ENCODE measurements at places on chromosomes 3 and 15. TPM values are rescaled to one million over a fixed set of nuclear protein-coding genes. Genes with fewer than 3 reads are reported as not detected.

TM4SF1 gene
- total RNA-seq: 366 TPM

CCDC54 gene
- total RNA-seq: not detected

DNA sequence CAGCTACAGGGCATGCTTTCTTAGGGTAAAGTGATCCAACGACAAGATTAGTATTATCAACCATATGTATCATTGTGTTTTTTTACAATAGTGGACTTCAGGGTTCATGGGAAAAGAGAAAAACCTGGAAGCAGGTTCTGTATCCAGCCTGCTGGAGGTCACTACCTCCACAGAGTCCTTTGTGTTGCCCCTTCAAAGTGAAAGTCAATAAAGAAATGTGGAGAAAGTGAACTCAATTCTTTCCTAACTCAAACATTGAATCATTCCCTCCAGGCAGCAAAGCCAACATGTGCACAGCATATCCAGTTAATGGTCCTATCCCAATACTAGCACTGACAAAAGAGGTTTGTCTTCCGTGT, 45.4 kb downstream of the FGF7 start:
- peak; percentile 51 for DNase-seq

PLA2G4D gene
- not detected for total RNA-seq

DNA sequence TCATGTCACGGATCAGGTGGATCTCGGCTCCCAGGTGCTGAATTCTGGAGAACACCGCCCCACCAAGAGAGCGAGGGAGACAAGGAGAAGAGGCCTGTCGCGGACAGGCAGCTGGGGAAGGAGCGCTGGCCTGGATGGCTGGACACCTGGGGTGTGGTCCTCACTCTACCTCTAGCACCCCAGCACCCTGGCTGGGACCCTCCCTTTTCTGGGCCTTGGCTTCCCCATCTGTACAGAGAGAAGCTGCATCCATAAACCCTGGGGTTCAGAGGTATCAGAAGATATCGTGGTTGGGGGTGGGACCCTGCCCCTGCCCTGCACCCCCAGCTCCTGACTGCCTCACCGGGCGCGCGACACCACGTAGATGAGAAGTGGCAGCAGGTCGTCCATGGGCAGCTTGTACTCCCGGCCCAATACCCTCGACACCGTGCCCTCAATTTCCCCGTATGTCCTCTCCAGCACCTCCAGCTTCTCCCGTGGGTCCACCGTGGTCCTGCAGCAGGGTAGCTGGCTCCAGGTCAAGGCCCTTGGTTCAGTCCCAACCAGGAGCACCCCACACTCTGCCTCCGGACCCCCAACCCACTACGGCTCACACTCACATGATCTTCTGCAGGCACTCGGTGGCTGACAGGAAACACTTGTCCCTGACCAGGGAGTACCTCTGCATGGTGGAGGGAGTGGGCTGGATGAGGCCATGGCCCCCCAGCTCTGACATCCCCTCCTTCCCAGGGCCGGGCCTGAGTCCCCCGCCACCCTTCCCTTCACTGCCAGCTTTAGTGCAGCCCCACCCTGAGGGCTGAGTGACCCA, 21.7 kb downstream of the ALS2CL start:
- DNase-seq: no peak

- DNase-seq: no peak
These were observed 115.8 kb upstream of the UBE3A start for GRCh38 chr15:25554640-25555039.

- DNase-seq: peak; percentile 81
These were observed at the start of gene RARB for GRCh38 chr3:25427942-25428788. RARB (plus strand) TSS chr3:25428263; CDS start chr3:25428732, 469 bp downstream.

SUCNR1 gene
- total RNA-seq: not detected

IMPG2 gene
- 0.18 TPM for total RNA-seq

GRCh38 chr15:80480171-80480811, 76.1 kb downstream of the ARNT2 start:
- DNase-seq: no peak

ECE2 gene
- total RNA-seq: not detected

DNA sequence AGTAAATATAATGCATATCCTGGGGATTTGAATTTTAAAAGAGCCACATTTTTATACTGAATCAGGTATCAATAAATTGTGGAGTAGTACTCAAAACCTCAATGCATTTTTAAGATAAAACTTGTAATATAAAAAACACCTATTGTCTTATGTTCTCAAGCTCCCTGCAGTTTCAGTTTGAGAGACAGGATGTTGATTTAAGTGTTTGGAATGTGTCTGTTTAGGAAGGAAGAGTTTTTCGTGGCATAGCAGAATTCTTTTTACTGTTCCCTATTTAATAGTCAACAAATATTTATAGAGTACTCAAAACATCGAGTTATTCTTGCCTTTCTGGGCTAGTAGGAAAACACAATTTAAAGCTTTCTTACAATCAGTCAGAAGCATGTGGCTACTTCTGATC, 146.1 kb upstream of the BCHE start:
- no peak for DNase-seq

GRCh38 chr15:66692391-66692790, 9.6 kb upstream of the SMAD6 start:
- no peak for DNase-seq

GUCA1C gene
- not detected for total RNA-seq

- no peak for DNase-seq
These were observed 59.7 kb downstream of the ATP8B4 start for GRCh38 chr15:50059203-50059772.

DNA sequence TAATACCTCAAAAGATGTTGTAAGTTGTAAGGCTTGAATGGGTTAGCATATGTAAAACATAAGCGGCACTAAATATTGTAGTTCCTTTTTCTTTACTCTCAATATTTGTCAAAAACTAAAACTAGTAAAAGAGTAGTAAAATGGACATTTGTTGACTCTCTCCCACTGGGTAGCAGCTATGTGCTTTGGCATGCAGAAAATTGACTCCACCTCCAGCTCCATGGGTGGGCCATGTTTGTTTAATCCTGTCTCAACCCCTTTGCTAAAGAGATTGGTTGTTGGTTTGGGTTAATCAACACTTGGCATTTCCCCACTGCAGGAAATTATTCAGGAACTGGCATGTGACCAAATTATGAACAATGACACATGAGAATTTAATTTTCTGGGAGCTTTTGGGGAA, 114.8 kb downstream of the EOMES start:
- DNase-seq: no peak

- DNase-seq: peak; percentile 28
These were observed 21.3 kb downstream of the KIF9 start for GRCh38 chr3:47261301-47261700.

DNA sequence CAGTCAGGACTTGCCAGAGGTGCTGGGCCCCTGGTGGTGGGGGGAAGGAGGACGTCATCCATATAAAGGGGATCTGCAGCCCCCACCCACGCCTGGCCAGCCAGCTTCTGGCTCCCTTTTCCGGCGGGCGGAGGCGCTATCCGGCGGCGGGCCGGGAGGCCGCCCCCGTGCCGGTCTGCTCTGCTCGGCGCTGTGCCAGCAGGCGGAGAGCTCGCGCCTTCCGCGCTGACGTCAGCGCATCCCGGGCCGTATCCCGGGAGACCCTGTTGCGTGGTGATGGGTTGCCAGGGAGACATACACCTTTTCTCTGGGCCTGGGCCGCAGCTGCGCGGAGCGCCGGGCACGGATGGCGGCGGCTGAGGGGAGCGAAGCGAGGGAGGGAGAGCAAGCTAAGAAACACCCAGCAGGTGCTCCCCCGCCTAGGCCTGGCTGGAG, 1.1 kb downstream of the FAM131A start:
- peak; percentile 87 for DNase-seq

DNA sequence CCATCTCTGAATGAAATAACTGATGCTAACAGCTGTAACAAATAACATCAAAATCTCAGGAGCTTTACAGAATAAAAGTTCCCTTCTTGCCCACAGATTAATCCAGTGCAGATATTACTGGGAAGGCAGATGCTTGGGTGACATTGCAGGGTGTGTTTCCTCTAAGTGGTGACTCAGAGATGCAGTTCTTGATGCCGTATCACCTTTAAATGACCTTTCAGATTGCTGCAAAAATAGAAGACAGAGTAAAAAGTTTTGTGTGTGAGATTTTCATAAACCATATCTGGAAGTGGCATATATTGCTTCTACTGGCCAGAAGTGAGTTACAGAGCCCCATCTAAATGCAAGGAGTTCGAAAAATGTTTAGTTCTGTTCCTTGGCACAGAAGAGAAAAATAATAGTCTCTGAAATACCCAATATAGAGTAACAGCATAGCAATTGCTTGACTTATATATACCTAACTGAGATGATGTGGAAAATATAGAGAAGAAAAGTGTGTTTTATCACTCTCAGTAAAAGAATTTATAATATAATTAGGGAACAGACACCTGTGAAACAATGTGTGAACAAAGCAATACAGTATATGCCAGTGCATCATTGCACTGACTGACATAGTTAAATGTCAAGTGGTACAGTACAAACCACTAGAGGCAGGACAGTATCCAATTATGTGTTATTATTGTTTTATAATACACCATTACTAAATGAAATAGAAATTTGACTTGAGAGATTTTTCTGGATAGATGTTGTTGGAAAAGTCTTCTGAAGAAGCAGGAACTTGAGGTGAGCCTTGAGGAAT, 430.7 kb upstream of the CBLB start:
- peak; percentile 32 for DNase-seq

SKIL gene
- 51.7 TPM for total RNA-seq

- DNase-seq: no peak
These were observed 27.4 kb downstream of the SH3GL3 start for GRCh38 chr15:83474578-83474977.

All from IMR-90 (cell line).